Stimulated activated CD4-positive, alpha-beta T cell treated with anti-CD3 and anti-CD28 coated beads, Interleukin-1b, Interleukin-23, amount 100 ng/mL, for 1 hour (primary cell): ENCODE measurements at places on chromosomes 7 and 10.

- DNase-seq: no peak
These were observed 32.7 kb upstream of the KLHL7 start for GRCh38 chr7:23072922-23073321.

DNA sequence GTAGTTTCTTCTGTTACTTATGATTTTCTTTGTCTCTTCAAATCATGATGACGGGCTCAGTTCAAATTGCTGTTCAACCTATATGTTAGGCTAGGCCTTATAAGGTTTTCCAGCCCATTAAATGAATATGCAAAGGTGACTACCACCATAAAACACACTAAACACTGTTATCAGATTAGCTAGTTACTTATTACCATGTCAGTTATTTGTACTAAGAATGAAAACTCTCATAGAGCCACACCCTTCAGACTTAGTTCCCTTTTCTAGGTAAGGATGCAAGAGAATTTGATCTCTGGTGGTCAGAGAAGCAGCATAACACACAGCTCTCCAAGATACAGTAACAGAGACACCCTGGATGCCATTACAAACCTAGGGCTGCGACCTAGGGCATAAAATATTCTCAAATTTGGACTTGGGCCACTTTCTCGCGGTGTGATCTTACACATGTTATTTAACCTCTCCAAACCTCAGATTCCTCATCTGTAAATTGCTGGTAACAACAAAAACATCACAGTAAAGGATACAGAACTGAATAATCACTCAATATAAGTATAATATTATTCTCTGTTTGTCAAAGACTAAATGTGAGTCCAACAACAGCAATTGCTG, 35.6 kb downstream of the ANKMY2 start:
- no peak for DNase-seq

- no peak for DNase-seq
These were observed 164.6 kb upstream of the SH2B2 start for GRCh38 chr7:102122026-102122425.

- DNase-seq: no peak
These were observed 48.2 kb upstream of the MNX1 start for GRCh38 chr7:157058701-157059100.

DNA sequence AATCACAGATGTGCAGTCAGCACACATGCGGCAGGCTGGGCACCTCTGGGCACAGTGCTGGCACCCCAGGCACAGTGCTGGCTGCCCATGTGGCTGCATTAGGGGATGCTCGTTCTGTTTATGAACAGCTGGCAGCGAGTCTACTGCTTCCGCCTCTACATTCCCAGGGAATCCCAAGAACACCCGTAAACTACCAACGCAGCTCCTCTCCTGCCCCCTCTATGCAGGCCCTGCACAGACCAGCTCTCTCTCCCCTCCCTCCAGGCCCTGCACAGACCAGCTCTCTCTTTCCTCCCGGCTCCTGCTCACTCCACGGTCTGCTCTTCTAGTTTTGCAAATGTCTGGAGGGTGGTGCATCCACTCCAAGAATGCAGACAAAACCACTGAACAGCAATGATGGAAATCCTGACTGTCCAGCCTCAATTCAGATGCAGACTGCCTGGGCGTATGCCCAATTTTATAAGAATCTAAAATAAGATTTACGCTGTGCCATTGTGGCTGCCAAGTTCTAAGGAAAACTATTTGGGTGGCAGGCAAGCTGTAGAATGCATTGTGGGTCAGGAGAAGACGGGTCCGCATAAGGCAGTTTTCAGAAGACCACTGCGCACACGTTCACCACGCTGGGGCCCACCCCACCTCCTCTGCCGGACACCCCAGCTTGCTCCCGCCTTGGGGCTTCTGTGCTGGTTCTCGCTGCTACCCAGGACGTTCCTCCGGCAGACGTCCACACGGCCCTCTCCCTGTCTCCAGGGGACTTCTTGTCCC, 234.6 kb downstream of the ZMYND11 start:
- DNase-seq: no peak

- DNase-seq: no peak
These were observed 34.8 kb upstream of the FGFR2 start for GRCh38 chr10:121633056-121633455.

DNA sequence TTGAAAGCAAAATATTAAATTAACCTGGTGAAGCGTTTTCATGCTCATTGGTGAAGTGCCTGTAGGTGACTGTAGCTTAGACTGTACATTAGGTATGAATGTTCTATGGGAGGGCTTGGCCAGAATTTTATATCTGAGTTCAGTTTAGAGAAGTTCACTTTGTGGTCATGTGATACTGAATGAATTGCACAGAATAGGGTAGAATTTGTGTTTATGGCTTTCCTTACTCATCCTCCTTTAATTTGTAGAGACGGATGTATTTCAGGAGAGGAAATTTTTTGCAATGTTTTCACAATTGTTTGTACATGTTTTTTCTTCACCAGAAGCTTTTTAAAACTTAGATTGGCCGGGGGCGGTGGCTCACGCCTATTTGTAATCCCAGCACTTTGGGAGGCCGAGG, 32.3 kb downstream of the REEP3 start:
- no peak for DNase-seq

GRCh38 chr7:140674899-140675701, 2.4 kb downstream of the ADCK2 start:
- DNase-seq: no peak

DNA sequence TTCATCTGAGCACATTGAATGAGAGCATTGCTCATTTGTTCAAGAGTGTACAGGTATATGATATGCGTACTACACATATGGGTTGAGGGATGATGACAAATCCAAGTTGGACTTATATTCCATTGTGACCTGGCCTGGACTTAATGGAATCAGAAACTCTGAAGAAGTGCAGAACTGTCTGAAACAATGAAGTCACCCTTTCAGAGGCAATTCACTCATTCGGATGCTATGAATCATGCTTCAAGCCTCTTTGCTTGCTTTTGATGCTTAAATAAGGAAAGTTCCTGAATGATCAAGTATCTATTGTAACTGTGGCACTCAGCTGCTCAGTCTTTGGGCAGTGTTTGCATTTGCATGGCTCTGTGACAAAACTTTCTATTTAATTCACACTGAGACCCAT, 93.4 kb downstream of the ZNF365 start:
- no peak for DNase-seq

DNA sequence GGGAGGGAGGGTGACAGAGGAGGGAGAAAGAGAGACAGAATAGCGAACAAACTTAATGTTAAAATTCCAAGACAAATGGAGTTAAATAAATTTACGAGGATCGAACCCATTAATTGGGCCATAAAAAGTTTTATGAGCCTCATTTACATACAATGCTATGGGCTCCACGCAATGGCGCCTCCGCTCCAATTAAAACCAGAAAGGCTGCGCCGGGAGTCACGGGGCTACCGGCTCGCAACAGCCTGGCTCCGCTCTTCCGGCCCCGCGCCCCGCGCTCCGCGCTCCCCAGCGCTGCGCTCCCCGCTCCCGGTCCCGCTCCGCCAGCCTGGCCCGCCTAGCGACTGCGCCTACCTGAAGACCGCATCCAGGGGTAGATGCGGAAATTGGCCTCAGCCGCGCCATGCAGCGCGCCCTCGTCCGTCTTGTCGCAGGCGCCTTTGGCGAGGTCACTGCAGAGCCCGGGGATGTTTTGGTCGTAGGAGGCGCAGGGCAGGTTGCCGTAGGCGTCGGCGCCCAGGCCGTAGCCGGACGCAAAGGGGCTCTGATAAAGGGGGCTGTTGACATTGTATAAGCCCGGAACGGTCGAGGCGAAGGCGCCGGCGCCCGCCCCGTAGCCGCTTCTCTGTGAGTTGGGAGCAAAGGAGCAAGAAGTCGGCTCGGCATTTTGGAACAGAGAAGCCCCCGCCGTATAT, 513 bp downstream of the HOXA7 start:
- DNase-seq: no peak

GRCh38 chr10:57336865-57337264, 930.8 kb downstream of the IPMK start:
- no peak for DNase-seq

- no peak for DNase-seq
These were observed 545 bp upstream of the COMTD1 start for GRCh38 chr10:75236178-75236825.

GRCh38 chr10:83666762-83667161, 472.5 kb upstream of the GHITM start:
- no peak for DNase-seq

- DNase-seq: no peak
These were observed 76.7 kb upstream of the MTPN start for GRCh38 chr7:136053689-136054485.

DNA sequence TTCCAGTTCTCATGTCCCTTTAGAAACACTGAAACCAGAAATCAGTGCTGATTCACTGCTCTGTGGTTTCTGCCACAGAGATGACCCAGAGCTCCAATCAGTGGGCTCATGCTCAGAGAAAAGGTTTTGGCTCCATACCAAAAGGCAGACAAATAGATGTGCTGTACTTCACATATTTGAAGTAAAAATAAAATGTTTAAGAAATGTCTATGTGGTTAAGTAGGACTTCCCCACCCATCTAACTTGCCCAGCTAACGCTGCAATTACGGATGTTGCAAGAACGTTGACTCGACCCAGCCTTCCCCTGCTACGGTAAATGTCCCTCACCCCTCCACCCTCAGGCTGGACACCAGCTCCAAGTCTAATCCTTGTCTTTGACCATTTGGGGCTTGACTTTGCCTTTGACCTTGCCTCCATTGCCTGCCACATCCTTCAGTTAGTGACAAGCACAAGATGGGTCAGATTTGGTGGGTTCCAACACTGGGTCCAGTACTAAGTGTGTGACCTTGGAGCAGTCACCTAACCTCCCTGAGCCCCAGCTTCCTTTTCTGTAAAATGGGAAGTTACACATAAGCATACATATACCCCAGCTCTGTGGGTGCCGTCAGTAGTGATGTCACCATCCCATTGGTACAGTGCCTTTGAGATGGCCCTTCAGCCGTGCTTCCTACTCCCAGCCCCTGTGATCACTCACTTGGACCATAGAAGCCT, 95.8 kb downstream of the CHST15 start:
- no peak for DNase-seq

- no peak for DNase-seq
These were observed 99.1 kb upstream of the CACUL1 start for GRCh38 chr10:118853916-118854315.

- DNase-seq: no peak
These were observed 261.4 kb downstream of the ZMYND11 start for GRCh38 chr10:396535-397220.

DNA sequence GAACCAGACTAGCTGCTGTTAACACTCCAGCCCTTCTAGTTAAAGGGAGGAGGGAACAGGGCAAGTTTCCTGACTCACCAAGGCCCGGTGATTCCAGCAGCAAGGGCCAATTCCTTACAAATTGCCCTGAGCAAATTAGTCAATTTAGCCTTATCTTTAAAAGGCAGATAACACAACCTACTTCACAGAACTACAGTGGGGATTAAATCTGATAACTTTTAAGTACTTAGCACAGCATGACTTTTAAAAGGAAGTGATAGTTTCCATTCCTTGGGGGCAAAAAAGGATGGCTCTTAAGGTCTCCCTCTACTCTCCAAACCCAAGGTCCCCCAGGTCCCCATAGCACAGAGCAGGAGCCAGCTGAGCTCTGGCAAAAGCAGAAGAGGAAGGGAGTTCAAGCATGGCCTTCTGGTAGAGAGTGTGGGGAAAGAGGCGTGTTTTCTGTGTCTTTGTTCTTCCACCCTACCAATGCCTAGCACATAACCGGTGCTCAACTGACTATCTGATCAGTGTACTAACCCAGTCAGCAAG, 4.0 kb downstream of the CDCA7L start:
- no peak for DNase-seq

DNA sequence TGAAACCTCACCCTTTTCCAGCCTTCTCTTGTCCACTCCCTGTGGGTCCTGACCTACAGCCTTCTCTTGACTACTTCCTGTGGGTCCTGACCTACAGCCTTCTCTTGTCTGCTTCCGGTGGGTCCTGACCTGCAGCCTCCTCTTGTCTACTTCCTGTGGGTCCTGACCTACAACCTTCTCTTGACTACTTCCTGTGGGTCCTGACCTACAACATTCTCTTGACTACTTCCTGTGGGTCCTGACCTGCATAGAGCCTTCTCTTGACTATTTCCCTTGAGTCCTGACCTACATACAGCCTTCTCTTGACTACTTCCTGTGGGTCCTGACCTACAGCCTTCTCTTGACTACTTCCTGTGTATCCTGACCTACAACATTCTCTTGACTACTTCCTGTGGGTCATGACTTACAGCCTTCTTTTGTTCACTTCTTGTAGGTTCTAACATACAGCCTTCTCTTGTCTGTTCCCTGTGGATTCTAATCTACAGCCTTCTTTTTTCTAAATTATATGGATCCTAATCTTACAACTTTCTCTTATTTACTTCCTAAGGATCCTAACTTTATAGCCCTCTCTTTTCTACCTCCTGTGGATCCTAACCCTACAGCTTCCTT, 36.5 kb downstream of the C10orf71 start:
- no peak for DNase-seq
